Small intestine (tissue), 16 donors: ENCODE measurements at places on chromosomes 3 and 15.

GRCh38 chr3:51391566-51392354 is 675 bp downstream of the RBM15B start:
- DNase-seq, result peak; percentile 28

DNA sequence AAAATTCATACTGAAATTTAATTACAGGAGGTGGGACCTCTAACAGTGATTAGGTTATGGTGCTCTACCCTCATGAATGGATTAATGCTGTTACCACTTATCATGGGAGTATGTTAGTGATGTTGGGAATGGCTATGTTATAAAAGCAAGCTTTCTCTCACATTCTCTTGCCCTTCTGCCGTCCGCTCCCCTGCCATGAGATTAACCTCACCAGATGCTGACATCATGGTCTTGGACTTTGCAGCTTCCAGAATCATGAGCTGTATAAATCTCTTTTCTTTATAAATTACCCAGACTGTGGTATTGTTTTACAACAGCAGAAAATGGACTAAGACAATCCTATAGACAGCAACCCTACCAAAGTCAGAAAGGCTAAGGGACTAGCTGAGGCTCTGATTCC is 884.8 kb downstream of the FHIT start:
- no peak for DNase-seq

- DNase-seq, result no peak
Observed at GRCh38 chr3:127658234-127658633, 14.5 kb upstream of the ABTB1 start.

- no peak for DNase-seq
Observed at GRCh38 chr3:65174713-65175112, 486.9 kb upstream of the ADAMTS9 start.

DNA sequence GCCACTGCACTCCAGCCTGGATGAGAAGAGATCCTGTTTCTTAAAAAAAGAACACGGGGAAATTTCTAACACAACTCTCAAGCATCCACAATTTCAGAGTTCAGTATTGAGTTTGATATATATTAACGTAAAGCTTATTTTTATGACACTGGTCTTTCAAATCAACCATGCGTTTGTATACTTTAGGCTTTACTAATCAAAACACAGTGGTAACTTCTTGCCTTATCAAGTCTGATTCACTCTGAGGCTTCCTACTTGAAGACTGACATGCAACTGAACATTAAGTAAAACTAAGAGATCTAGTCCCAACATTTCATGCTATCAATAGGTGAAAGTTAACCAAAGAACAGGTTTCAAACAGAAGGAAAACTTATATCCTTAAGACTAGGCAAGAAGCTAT is 46.7 kb downstream of the PRTG start:
- DNase-seq, result no peak

GRCh38 chr3:71901645-71902044 is 116.7 kb upstream of the PROK2 start:
- no peak for DNase-seq
